Neural crest cell (in vitro differentiated cells): ENCODE measurements at places on chromosomes 5 and 9.
A peak's percentile ranks its signal among the peaks of the same experiment; 100 is the strongest.

DNA sequence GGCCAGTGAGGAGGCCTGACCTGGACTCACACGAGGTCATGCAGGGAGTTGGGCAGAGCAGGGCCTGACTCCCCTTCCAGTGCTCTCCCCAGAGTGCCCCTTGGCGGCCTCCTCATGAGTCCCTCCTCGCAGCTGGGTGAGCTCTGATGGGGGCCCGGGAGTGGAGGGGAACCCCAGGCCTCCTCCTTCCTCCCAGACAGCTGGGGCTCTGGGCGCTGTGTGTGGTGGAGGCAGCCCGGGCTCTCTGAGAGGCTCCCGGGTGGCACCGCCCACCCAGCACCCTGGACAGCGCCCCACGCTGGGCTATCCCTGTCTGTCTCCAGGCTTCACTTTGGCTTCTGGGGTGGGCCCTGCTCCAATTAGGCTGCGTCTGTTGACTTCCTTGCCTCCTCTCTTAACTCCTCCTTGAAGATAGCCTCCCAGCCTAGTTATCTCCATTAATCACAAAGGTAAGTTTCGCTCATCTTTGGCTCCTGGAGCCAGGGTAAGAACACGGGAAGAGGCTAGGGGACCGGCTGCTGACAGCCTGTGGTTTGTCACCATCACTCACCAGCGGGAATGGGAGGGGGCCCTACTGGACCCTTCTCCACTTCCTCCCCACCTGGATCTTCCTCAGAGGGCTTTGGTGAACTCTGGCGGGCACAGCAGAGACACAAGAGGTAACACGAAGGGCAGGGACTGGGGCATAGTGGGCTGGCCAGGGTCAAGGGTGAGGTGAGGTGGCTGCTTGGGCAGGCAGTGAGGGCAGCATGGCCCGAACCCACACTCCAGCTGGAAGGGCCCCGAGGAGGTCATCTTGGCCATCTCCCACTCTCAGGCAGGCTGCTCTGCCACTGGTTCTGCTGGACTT lies 13.1 kb downstream of the PSD2 start:
- DNase-seq = peak; percentile 47

DNA sequence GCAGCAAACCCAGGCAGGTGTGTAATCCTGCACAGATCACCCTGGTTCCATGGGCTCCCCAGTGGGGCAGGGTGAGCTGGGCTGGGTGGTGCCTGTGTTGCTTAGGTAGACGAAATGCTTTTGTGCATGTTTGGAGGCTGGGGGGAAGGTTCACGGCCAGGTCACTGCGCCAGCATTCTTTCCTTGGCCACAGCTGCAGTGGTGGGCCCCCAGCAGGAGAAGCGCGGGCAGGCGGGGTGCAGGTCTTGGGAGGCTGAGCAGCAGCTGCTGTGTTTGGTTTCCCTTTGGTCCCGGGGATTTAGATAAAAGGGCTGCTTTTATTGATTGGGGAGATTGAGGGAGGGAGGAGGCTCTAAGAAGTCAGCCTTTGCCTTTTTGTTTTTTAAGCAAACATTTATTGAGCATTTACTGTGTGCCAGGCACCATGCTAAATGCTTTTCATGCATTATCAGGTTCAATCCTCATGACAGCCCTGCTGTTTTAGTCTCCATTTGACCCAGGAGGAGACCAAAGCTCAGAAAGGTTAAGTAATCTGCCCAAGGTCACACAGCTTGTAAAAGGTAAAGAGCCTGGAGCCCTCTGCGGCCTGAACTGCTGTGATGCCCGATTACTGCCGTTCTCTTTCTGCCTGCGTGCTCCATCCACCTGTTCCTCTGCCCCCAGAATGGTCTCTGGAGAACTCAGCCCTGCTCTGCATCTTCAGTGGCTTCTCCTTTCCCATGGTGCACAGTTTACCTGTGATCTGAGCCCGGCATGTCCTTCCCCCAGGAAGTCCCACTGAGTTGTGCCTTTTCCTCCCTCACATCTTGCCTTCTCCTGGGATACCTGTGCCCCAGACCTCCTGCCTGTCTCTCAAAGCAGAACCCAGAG lies 94.4 kb downstream of the MACROH2A1 start:
- DNase-seq = no peak

- DNase-seq = no peak
Observed at GRCh38 chr9:130780865-130781504, 54.1 kb upstream of the ABL1 start.

DNA sequence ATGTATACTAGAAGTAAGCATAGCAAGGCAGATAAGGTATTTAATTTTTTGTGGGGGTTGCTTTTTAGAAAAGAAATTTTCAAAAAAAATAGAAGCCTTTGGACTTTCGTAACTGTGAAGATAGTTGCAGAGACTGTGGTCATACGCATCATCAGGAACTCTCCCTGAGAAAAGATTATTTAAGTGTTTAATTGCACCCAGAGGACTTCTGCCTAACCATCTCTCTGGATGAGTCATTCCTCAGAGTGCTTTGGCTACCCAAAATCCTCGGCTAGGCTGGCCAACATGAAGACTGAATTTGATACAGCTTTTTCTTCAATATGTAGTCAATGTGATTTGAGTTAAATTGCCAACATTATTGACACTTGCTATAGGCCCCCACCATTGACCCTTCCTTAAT lies 296.4 kb downstream of the TLR4 start:
- DNase-seq = no peak

DNA sequence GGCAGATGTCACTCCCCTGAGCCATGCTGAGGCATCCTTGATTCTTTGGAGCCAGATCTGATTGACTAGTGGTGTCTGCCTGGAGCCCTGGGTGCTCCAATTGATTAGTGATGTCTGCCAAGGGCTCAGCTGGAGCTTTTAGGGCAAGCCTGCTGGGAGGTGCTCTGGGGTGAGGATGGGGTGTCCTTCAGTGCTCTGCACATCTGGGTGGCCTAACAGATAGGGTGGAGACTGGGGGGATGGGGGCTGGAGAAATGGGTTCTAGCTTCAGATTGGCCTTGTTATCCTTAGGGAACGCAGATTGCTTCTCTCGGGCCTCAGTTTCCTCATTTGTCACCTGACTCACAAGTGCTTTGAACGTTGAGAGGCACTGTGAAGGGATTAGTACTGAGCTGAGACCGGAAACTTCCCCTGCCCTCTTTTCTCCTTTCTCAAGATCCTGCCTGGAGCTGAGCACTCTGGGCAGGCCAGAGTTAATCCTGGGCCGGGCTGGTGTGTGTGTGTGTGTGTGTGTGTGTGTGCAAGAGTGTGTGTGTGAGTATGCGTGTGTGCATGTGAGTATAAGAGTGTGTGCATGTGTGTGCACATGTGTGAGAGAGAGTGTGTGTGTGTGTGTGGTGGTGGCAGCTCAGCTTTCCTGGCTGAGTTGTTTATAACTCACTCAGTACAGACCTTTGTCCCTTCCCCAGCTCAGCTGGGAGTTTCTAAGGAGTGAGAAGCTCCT lies 5.6 kb upstream of the IER5L start:
- DNase-seq = no peak

GRCh38 chr5:37664551-37664950 lies 175.3 kb downstream of the GDNF start:
- DNase-seq = no peak

DNA sequence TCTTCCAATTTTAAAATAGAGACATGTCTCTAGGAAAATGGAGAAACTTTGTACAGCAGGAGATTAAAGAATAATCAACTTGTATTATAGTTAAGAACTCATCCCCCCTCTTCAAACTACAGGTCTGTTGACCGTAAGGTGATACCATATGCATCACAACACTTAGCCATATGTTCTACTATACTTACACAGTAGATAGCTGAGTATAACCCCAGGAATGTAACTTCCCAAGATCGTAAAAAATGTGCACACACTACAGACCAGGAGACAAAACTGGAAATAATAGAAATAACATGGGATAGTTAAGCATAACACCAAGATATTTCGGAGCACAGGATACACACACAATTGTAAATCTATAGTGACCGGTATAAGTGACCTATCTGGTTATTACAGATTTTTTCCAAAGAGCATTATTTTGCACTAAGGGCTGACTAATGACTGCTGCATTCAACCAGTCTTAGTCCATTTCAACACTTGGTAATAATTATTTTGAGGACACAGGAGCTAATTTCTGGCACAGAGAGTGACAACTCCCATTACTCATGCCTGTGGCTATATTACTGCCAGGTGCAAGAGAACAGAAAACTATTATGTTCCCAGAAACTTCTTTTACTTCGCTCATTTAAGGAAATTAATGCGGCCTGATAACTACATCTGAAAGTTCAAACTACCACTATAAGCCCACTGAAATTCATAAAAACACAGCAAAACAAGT lies 15.4 kb upstream of the ZNF622 start:
- DNase-seq = no peak

GRCh38 chr5:101605700-101606099 lies 690.4 kb downstream of the SLCO4C1 start:
- DNase-seq = no peak

DNA sequence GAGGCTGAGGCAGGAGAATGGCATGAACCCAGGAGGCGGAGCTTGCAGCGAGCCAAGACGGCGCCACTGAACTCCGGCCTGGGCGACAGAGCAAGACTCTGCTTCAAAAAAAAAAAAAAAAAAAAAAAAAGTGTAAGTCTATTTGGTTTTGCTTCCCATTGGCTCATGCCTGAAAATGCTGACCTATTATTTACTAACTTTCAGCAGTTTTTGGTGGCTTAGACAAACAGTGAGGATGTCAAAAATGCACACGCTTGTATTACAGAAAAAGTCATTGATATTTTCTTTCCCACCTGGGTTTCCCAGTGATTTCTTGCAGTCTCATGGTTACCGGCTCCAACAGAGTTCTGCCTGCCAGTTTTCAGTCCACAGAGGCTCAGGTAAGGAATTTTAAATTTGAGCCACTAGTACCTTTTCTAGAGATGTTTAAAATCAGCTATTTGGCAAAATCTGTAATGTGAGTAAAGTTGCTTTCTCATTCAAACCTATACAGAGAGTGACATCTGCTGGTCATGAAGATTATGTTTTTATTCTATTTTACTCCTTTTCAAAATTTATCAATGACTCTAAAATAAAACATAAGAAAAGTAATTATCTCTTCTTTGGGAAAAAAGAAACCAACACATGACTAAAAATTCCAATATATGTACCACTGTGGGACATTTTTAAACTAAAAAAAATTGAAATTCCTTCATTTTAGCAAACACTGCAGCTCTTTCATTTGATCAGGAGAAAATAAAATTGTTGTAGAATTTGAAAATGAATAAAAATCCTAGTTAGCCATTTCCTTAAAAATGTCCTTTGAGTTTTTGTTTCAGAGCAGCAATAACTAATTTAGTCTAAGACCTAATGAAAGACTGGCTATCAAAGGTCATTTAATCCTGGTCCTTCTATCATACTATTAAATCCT lies 8.8 kb downstream of the FAM200C start:
- DNase-seq = no peak

DNA sequence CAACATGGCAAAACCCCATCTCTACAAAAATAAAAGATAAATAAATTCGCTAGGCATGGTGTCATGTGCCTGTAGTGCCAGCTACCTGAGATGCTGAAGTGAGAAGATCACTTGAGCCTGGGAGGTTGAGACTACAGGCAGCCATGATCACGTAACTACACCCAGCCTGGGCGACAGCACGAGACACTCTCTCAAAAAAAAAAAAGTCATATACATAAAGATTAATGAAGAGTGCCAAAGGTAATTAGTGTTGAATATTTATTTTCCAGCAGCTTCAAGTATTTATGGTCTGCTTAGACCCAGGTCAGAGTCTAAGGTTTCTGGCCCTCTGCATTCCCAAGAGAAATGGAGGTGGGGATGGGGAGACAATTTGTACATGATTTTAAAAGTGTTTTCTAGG lies 167.7 kb downstream of the CD180 start:
- no peak for DNase-seq

DNA sequence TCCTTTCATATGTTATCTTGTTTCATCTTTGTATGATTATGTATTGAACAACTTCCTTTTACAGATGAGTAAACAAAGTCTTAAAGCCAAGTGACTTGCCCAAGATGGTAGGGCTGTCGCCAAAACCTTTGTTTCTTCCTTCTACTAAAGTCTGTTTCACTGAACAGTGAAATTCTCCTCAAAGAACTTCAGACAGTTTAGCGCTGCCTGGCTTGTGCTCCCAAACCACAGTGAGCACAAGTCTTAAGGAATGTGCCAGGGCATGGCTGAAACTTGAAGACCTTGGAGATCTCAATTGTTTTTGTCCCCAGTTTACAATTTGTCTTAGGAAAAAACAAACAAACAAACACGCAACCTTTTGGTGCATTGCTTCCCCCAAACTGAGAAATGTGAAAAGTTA lies 273.5 kb downstream of the CRB2 start:
- no peak for DNase-seq

- no peak for DNase-seq
Observed at GRCh38 chr9:114668146-114668545, 10.5 kb upstream of the TEX53 start.

DNA sequence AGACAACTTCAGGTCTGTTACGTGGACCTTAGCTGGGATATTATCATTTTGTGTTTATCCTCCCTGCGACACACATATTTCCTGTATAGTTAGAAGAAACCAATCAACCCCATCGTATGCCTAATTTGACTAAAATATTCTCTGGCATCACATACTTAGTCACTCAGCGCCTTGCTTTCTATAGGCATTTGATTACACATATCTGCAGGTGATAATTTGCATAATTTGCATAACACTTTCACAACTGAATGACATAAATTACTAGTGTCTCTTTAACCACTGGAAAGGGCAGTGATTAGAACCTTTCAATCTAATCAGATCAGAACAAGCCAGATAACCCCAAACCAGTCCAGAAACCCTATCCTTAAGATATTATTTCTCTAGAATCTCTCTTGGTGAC lies 390.2 kb downstream of the TLR4 start:
- DNase-seq = no peak

- no peak for DNase-seq
Observed at GRCh38 chr5:172769616-172770373, 1.2 kb downstream of the DUSP1 start.

GRCh38 chr5:156850206-156850751 lies at the start of gene PPP1R2B:
Gene PPP1R2B, plus strand, starts transcription at chr5:156850295. Its CDS starts 268 bp downstream, at chr5:156850563.
- DNase-seq = no peak

DNA sequence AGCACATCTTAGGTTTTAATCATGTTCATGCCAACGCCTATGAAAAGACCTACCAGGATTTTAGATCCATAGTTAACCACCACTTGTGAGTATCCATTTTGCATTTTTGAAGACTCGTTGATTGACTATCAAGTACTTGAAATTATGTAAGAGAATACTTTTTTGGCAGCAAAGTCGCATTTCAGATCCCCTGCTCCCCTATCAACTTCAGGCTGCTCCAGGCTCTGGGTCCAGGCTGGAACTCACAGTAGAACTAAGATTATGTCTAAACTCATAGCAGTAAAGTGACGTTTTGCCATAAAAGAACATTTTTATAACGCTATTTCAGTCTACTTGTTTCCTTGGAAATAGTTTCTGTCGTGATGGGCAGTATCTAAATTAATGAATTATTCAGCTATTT lies 267.7 kb downstream of the FANCC start:
- DNase-seq = no peak

- no peak for DNase-seq
Observed at GRCh38 chr9:76676857-76677256, 87.4 kb upstream of the PCA3 start.

GRCh38 chr9:134381671-134382516 lies 55.6 kb downstream of the RXRA start:
- no peak for DNase-seq
